Cerebellum (tissue), 4 donors: ENCODE measurements at places on chromosomes 7 and 10. TPM values are rescaled to one million over a fixed set of nuclear protein-coding genes. Genes with fewer than 3 reads are reported as not detected.

GRCh38 chr10:7533657-7534479 lies 123.0 kb upstream of the SFMBT2 start:
- no peak for DNase-seq

GRCh38 chr7:15681631-15682030 lies 4.9 kb downstream of the MEOX2 start:
- no peak for DNase-seq

- no peak for DNase-seq
Observed at GRCh38 chr7:111784296-111784695, 222.0 kb upstream of the IMMP2L start.

DNA sequence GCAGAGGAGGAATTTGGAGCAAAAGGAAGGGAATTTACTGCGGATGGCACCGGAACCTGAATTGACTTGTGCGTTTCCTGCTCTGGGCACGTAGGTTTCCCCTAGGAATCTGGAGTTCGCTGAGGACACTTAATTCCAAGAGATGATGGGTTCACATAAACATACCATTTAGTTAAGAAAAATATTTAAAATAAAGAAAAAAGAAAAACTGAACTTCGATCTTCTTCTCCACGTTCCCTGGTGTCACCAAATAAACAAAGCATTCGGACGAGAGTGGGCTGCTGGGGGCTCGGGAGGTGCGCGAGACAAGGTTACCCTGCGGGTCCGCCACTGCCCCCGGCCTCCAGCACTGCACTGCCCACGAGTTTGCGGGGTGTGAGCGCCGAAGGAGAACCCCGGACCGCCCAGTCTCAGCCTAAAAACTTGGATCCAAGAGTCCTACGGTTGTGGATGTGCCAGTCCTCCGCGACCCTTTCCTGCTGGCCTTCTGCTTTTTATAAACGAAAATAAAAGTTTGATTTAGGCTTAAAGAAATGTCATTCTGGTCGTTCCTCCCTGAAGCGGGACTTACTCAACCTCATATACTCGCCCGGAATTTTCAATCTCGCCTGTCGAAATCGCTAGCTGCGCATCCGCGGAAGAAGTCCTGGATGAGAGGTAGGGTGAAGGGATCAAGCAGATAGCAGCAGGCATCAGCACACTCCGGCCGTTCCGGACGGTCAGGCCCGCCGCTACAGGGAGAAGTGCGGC lies 30.3 kb downstream of the SKIDA1 start:
- no peak for DNase-seq

DNA sequence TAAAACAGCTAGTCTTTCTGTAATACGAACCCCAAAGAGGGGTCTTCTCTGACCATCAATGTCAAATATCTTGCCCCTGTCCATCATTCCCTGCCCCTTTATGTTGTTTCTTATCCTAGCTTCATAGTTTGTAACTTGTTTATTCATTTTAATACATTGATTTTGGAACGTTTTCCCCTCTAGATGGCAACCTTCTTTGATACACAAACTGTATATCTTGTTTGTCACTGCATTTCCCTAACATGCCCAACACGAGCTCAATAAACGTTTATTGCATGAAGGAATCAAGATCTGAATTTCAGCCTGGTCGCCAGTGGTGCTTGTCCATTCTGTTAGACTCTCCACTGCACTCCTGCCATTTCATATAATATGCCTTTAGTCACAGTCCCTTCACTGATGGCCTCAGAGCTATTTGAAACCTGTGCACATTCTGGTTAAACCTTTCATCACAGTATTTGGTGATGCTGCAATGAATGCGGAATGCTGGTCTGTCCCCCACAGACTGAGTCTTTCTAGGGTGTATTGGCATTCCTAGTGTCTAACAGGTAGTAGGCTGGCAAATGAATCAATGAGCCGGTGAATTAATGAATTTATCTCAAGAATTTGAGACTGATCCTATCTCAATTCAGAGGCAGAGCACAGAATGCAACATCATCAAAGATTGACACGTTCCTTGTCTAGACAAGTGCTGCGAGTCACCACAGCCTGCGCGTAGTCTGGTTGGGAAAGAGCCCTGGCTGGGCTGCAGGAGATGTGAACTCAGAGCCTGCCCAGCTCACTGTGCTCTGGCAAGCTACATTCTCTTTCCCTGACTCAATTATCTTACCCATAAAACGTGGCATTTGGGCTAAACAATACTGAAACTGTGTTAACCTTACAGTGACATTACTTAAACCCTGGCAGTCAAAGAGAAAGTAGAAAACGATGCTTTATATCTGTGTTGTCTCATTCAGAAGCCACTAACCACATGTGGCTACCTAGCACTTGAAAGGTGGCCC lies 55.2 kb upstream of the FRMD4A start:
- no peak for DNase-seq

- no peak for DNase-seq
Observed at GRCh38 chr7:105691082-105691679, 109.9 kb upstream of the EFCAB10 start.

DNA sequence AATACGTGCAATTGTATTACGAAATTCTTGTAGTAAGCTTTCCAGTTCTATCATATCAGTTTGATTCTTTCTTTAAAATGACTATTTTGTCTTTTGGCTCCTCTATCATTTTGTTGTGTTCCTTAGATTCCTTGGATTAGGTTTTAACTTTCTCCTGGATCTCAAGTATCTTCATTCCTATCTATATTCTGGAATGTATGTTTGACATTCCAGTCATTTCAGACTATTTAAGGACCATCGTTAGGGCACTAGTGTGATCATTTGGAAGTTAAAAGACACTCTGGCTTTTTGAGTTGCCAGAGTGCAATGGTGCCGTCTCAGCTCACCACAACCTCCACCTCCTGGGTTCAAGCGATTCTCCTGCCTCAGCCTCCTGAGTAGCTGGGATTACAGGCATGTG lies 45.7 kb upstream of the SFTPD start:
- no peak for DNase-seq

DNA sequence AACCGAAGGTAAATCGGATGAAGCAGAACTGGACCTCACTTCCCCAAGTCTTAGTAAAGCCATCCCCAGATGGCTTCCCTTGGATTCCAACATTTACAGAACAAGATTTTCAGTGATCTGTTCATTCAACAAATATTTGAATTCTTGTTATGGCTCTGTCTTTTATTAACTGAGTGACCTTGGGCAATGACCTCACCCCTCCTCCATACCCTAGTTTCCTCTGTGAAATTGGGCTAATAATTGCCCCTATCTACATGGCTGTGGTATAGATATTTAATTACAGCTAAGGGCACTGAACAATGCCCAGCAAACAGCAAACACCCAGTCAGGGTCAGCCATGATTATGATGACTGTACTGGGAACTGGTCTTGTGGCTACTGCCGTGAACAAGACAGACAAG lies 19.1 kb downstream of the TECTB start:
- no peak for DNase-seq

GRCh38 chr10:13634207-13634606 lies 47.4 kb downstream of the PRPF18 start:
- DNase-seq: no peak

DNA sequence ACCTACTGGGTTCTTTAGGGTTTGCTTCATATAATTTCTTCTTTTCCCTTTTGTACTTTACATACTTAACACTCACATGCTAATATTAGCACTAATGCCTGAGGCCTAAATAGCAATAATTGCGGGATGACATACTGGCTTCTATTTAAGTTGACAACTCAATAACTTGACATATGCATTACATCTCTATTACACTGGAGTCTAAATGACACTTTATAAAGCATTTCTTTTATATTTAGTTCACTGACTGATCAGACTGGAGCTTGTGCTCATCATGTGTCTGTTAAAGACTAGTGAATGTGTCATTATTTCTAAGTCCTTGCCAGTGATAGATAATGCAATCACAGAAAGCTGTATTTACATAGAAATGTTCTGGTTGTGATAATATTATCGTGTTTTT lies 472.1 kb upstream of the SEMA3A start:
- DNase-seq: no peak

DNA sequence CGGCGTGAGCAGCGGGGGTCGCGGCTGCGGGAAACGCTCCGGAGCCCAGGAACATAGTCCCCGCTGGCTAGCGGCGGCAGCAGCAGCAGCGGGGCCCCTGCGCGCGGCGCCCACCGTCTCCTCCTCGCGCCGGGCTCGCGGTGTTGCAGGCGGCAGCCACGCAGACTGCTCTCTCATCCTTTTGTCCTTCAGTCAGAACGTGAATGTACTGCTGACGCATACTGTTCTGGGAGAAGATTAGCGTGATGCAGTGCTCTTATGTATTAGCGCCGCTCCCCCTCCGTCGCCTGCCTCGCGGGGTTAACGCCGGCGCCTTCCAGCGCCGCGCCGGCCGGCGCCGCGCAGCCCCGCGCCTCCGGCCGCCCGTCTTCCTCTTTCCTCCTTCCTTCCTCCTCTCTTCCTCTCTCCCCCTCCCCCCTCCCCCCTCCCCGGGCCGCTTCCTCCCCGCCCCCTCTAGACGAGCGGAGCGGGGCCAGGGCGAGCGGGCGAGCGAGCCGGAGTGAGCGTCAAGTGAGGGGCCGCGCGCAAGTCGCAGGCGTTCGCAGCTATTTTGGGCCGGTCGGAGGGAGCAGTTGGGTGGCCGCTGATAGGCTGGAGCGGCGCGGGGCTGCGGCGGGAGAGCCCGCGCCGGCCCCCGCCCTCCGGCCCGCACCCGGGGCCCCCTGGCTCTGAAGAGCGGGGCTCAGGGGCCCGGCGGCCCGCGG lies 816 bp upstream of the LRRC4 start:
- peak; percentile 83 for DNase-seq

DNA sequence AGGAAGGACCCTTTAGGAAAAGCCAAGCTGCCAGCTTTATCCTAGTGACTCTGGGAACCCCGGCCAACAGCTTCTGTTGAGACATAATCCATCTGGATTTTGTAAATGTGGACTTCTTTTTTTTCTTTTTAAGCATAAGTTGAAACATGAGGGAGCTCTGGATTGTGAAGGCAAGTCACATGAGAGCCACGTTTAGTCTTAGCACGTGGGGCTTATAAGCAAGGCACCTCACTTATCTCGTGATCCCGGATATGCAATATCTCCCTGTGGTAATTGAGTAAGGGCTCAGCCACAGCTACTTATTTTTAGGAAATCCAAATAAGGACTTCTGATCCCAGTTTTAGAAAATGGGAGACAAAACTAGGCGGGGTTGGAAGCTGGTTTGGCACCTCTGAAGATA lies 111.2 kb upstream of the PTN start:
- no peak for DNase-seq

DNA sequence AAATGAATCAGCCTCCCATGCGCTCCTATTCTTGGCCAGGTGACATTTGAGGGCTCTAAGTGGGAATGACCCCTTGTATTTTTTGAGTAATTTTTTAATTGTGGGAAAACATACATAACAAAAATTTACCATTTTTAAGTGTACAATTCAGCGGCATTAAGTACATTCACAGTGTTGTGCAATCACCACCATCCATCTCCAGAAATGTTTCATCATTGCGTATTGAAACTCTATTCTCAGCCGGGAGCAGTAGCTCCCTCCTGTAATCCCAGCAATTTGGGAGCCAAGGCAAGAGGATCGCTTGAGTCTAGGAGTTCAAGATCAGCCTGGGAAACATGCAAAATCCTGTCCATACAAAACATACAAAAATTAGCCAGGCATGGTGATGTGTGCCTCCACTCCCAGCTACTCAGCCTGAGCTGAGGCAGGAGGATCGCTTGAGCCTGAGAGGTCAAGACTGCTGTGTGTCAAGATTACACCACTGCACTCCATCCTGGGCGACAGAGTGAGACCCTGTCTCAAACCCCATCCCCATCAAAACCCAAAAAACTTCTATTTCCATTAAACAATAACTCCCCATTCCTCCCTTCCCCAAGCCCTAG lies 2.5 kb downstream of the ANTXRL start:
- no peak for DNase-seq

DNA sequence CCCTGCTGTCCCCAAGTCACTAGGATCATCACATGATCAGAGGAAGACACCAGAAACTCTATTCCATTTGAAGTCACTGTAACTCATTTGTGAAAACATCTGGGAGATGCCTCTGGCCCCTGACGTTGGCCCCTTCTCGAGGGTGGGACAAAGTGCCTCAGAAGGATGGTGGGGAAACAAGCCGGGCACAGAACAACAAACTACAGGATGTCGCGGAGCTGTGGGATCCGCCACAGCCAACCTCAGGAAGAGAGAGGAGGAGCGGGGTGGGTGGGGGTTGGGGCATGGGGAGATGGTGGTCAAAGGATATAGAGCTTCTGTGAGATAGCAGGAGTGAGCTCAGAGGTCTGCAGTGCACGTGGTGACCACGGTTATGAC lies 265.6 kb upstream of the TCERG1L start:
- DNase-seq: no peak

- no peak for DNase-seq
Observed at GRCh38 chr10:35378541-35379210, 42.4 kb downstream of the CCNY start.

GRCh38 chr10:16780338-16780880 lies 36.8 kb downstream of the RSU1 start:
- no peak for DNase-seq

DNA sequence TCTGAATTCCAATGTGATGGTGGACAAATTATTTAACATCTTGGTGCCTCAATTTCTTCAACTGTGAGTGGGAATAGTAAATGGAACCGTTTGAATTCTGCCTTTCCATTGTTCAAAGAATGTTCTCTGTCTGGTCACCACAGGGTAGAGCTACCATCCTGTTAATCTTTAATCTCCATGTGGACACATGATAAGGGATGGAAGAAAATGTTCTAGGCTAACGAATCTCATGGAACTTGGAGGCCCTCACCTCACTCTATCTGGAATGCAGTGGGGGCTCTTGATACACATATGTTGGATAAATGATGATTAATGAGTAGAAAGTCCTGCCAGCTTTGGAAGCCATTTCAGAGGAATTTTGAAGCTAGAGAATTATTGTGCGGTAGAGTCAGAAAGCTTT lies 118.5 kb upstream of the HABP2 start:
- DNase-seq: no peak

DNA sequence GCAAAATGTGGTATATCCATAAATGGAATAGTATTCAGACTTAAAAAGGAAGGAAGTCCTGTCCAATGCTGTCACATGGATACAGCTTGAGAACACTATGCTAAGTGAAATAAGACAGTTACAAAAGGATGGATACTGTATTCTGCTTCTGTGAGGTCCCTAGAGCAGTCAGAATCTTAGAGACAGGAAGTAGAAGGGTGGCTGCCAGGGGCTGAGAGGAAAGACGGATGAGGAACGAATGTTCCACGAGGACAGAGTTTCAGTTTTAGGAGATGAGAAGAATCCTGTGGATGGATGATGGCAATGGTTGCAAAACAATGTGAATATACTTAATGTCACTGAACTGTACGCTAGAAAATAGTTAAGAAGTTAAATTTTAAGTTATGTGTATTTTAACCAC lies 3.8 kb downstream of the PRKCQ start:
- DNase-seq: no peak

The MMP21 gene
- total RNA-seq: 0.09 TPM

The IFIT2 gene
- 3.4 TPM for total RNA-seq

The SMO gene
- 20.0 TPM for total RNA-seq

The MCM10 gene
- 6.4 TPM for total RNA-seq

The SPDYE3 gene
- not detected for total RNA-seq

The HSPA12A gene
- 63.1 TPM for total RNA-seq

The TMEM176B gene
- total RNA-seq: 4.3 TPM

The GPR141 gene
- not detected for total RNA-seq

The AUTS2 gene
- total RNA-seq: 298 TPM
